ENCODE measurements at places on chromosomes 16 and 17.

DNA sequence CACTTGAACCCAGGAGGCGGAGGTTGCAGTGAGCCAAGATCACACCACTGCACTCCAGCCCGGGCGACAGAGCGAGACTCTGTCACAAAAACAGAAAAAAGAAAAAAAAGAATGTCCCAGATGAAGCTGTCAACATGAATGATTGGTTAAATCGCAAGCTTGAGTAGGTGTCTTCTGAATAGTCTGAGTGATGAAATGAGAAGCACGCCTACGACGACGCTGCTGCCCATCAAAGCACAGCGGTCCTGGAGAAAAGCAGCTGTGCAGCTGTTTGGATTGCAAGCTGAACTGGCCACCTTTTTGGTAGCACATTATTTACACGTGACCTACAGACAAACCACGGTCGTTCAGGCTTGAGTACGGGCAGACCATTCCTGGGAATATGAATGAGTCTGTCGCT is 12.5 kb downstream of the ADCY9 start:
- DNase-seq: no peak

GRCh38 chr16:12340151-12340733 is 363.7 kb downstream of the SNX29 start:
- DNase-seq: peak; percentile 37

GRCh38 chr16:48385253-48386150 is at the start of gene SIAH1:
TSS of gene SIAH1 (minus strand) at chr16:48385413. CDS start at chr16:48362428, 22,985 bp downstream.
- DNase-seq: peak; percentile 79

GRCh38 chr16:77775911-77776909 is 12.2 kb upstream of the VAT1L start:
- DNase-seq: no peak

- no peak for DNase-seq
Measured at GRCh38 chr16:72850853-72851252, 197.1 kb downstream of the ZFHX3 start.

GRCh38 chr16:65272699-65273414 is 151.0 kb upstream of the CDH11 start:
- no peak for DNase-seq

- DNase-seq: no peak
Measured at GRCh38 chr17:36610474-36610873, 9.1 kb downstream of the MRM1 start.

DNA sequence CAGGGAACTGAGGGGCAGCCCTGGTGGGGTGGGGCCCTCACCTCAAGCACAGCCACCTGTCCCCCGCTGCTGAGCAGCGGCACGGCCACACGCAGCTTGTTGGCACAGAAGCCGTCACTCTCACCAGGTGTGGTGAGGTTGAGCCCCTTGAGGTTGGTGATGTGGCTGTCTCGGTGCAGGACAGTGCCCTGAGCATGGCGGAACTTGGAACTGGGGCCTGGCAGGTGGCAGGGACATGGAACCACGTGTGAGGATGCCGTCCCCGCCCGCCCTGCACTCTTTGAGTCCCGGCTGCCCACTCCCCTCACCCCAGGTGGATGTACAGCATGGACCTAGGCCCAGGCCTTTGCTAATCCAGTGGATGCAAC is 9.7 kb upstream of the VASN start:
- DNase-seq: no peak

GRCh38 chr16:787321-787966 is 737 bp downstream of the RPUSD1 start:
- DNase-seq: no peak

DNA sequence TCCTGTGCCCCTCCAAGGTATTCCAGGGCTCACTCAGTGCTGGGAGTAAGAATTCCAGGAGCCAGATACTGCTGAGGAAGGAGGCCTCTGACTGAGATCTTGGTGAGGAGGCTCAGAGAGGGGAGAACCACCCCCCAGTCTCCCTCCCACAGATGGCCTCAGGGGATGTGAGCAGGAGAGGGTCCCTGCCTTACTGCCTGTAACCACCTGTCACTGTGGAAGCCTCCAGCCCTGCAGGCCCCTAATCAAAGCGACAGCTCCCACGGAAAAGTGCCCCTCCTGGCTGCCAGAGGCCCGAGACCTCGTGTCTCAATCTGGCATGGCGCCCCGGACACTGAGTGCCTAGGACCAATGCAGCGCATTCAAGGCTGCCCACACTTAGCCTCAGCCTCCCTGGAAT is 7.7 kb upstream of the C17orf113 start:
- no peak for DNase-seq

GRCh38 chr16:88482630-88483391 is 29.7 kb downstream of the ZFPM1 start:
- DNase-seq: no peak

DNA sequence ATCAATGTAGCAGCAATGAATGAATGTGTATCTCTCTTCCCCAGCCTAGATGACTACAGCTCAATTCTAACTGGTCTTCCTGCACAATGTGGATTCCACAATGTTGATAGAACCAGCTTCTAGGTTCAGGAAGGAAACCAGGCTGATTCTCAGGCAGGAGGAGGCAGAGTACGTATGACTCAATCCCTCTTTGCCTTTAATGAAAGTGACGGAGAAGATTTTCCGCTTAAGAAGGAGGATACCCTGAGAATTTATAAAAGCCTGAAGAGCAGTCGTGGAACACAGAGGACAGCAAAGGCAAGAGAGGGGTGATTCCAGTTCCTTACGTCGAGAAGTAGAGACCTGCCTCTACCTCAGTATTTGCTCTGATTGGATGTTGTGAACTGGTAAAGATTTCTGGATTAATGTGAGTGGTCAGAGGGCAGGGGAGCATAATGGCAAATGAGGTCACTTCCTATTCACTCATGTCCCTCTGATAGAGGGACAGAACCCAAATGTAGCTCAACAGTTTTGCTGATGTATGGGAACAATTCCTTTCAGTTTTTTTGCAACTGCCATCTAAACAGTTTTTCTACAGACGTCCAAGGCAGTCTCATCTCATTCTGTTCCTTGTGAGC is 15.0 kb upstream of the SLC16A11 start:
- DNase-seq: no peak

DNA sequence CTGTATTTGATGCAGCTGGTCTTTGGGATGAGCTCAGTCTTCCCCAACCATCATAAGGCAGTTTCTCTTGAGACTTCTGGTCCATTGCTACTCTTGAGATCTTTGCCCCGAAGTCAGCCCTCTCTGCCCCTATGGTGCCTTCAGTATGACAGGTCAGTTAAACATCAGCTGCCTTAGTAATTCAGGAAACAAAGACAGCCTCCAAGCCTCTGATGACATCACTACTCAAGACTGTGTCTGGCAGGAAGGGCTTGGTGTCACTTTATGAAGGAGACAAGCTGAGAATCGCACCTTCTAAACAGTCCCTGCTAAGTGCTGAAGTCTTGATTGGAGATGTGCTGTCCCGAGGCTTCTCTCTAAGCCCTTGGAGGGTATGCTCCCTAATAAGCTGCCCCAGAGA is 104.9 kb upstream of the TBX2 start:
- DNase-seq: no peak

GRCh38 chr17:49898366-49899190 is 50.7 kb upstream of the TAC4 start:
- no peak for DNase-seq

DNA sequence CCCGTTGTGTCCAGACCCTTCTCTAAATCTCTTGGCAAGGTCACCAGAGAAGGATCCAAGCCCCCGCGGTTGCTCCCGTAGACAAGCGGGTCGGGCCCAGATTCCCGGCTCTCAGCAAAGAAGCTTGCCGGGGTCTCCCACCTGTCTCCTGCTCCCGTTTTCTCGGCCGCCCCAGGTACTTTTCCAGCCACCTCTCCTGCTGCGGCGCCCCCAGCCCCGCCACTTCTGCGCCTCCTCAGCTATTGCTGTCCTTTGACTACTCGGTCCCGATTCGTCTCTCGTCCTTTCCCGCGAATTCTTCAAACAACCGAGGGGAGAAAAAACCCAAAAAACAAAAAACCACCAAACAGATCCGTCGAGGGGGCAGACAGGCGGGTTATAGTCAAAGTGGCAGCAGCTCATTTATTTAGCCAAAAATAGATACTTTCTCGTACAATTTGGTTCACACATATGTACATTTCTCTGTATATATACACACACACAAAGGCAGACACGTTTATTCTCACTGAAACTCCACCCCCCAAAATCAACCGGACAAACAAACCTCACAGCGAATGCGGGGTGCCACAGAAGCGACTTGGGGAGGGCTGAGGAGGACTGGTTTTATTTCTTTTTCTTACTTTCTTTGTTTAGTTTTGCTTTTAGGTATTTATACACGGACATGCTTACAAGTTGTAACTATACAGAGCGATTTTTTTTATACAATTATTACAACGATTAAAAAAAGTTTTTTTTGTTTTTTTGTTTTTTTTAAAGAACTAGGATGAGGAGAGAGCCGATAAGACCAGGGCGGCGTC is 3.5 kb downstream of the IRX3 start:
- no peak for DNase-seq

GRCh38 chr17:34578656-34579016 is 746 bp upstream of the TMEM132E start:
- DNase-seq: no peak

DNA sequence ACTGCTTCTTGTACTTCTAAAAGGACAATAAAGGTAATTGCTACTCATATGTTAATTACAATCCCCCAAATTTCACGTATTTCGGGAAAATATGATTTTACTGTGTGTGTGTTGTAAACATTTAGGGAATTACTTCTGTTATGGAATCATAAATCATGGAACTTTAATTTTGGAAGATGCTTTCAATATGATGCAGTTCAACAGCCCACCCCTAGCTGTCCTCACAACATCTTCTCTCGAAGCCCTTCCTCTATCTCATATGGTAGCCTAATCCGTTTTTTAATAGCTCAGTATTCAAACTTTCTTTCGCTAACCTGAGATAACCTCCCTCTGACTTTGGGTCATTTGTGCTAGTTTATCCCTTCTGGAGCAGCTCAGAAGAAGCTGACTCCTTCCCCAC is 78.4 kb downstream of the ANKFN1 start:
- no peak for DNase-seq

- DNase-seq: no peak
Measured at GRCh38 chr17:17846003-17846402, 9.2 kb upstream of the SREBF1 start.

GRCh38 chr16:75244844-75245758 is 6.3 kb downstream of the BCAR1 start:
- peak; percentile 81 for DNase-seq

DNA sequence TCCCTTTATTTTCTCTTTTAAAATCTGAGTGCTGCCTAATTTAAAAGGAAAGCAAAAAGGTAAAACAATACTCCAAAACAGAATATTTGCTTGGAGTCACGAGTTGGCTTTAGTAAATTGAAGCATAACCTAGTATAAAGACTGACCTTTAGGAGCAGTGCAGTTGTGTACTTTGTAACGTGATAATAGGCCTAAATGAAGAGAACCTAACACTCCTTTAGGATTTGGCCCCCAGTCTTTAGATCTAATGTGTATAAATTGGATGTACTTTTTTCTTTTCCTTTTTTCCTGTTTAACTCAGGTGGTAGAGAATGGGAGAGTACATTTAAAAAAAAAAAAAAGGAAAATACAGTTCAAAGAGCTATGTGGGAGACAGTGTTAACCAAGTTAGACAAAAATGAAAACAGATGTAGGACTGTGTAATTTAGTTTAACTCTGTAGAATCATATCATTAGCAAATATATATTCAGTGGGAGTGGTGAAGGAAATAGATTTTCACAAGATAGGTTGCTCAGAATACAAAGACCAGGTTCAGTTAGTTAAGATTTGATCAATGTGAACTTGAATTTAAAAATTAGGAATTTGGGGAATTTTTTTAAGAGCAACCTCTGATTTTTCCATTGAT is 16.8 kb downstream of the CPD start:
- DNase-seq: no peak

- DNase-seq: no peak
Measured at GRCh38 chr16:50731989-50732832, 9.7 kb upstream of the CYLD start.

GRCh38 chr16:1078579-1079021 is 6.1 kb downstream of the SSTR5 start:
- DNase-seq: peak; percentile 60

DNA sequence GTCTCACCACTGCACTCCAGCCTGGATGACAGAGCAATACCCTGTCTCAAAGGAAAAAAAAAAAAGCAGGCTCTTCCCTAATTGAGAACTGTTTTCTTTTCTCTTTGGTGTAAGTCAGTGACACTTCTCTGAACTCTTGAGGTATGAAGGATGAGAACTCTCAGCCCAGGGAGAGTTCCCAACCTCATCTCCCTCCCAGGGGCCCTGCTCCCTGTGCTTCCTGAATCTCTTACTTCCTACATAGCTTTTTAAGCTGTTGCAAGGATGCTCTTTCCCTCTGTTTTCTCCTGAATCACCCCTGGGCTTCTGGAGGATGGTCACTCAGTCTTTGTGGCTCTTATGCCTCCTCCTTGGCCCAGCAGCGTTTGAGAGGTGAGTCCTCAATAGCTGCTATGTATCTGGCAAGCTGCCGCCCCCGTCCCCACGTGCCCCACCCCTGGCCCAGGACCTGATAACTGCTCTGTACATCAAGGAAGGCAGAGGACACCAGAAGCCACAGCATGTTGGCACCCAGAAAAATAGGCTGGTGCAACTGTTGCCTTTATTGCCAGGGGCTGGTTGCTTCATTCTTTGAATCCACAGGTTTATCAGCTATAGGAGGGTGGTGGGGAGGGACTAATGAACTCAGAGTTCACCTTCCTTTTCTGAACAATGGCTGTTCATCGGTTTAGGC is 24.0 kb downstream of the IGF2BP1 start:
- DNase-seq: no peak

DNA sequence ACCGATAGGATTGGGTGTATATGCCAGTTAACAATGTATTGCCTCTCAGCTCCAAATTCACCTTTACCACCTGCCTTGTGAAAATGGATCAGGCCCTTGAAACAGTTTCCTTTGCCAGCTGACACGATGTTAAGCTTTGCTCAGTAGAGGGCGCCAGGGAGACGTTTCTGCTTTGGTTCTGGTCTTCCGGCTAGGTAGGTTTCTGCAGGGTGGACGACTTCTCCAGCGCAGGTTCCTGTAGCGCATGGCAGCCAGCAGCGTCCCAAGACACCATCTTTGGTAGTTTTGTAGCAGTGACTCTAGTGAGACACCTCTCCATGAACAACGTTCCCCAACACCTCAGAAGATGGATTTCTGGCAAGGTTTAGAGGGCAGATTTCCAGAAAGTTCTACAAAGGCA is 24.0 kb downstream of the SYCE1L start:
- peak; percentile 49 for DNase-seq

DNA sequence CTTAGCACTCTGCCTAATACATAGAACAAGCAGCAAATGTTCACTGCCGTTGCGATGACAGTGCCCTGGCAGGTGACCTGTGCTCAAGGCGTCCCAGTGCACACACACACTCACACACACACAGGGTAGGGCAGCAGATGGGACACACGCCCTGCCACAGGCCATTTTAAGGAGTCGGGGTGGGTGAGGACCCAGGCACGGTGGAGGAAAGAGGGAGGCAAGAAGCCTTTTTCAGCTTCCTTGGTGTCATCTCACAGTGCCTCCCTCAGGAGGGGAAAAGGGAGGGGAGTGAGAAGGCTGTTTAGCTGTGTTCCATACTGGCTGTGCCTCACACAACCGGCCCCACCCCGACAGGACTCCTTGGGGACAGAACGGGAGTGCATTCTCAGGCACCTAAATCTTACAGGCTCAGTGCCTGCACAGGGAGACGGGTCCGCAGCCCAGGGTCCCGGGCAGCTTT is 1.5 kb downstream of the PITPNM3 start:
- no peak for DNase-seq
